ENCODE measurements at places on chromosomes 16 and 17. TPM values are rescaled to one million over a fixed set of nuclear protein-coding genes. Genes with fewer than 3 reads are reported as not detected.

Gene VPS25
- total RNA-seq, result 66.3 TPM

Gene NRN1L
- 0.21 TPM for total RNA-seq

Gene NTHL1
- 17.4 TPM for total RNA-seq

Gene STH
- not detected for total RNA-seq

Gene EVPLL
- total RNA-seq, result 2.3 TPM

Gene CORO1A
- 1.0 TPM for total RNA-seq

Gene C16orf96
- 0.14 TPM for total RNA-seq

Gene HELZ
- 93.4 TPM for total RNA-seq

Gene TTLL6
- total RNA-seq, result not detected

Gene AKAP10
- 21.2 TPM for total RNA-seq

Gene PLA2G10
- 0.34 TPM for total RNA-seq

Gene ENPP7
- not detected for total RNA-seq

Gene EVI2B
- total RNA-seq, result under 0.01 TPM

Gene ANKRD40CL
- total RNA-seq, result not detected

Gene ZFP90
- total RNA-seq, result 24.9 TPM

Gene CCL7
- not detected for total RNA-seq

Gene LGALS9C
- under 0.01 TPM for total RNA-seq

Gene CEMP1
- 0.34 TPM for total RNA-seq

Gene SULT1A2
- not detected for total RNA-seq

Gene RUNDC3A
- 3.4 TPM for total RNA-seq

Gene CDH11
- 7.9 TPM for total RNA-seq

Gene KIF22
- 7.0 TPM for total RNA-seq

Gene RNF213
- total RNA-seq, result 159 TPM

Gene KRT9
- 0.34 TPM for total RNA-seq

Gene TBC1D3K
- not detected for total RNA-seq

Gene ASB16
- total RNA-seq, result not detected

Gene TMEM100
- total RNA-seq, result not detected

Gene HBZ
- not detected for total RNA-seq

Gene DNAH9
- total RNA-seq, result 0.07 TPM

Gene DPEP1
- total RNA-seq, result not detected

Gene CTRB1
- not detected for total RNA-seq

Gene SKAP1
- not detected for total RNA-seq

Gene P2RX5
- 1.4 TPM for total RNA-seq

Gene CAMKK1
- 1.4 TPM for total RNA-seq

Gene PERCC1
- total RNA-seq, result not detected

Gene KRT17
- 27,930 TPM for total RNA-seq

Gene TNP2
- not detected for total RNA-seq

Gene CES5A
- not detected for total RNA-seq

Gene TPSD1
- not detected for total RNA-seq

Gene CNTD1
- not detected for total RNA-seq

Gene OR4D1
- not detected for total RNA-seq

Gene OMG
- total RNA-seq, result not detected

Gene MLKL
- 6.5 TPM for total RNA-seq

Gene HYDIN
- 0.34 TPM for total RNA-seq

Gene FAM83G
- 60.3 TPM for total RNA-seq

Gene TP53TG3C
- not detected for total RNA-seq

Gene PDE6G
- total RNA-seq, result 0.21 TPM

All from nasal cavity respiratory epithelium epithelial cell of viscerocranial mucosa (primary cell).